T-helper 9 cell (primary cell): ENCODE measurements at places on chromosomes 12 and 14.

- DNase-seq = no peak
These were observed 39.8 kb upstream of the PTGDR start for GRCh38 chr14:52227619-52228222.

DNA sequence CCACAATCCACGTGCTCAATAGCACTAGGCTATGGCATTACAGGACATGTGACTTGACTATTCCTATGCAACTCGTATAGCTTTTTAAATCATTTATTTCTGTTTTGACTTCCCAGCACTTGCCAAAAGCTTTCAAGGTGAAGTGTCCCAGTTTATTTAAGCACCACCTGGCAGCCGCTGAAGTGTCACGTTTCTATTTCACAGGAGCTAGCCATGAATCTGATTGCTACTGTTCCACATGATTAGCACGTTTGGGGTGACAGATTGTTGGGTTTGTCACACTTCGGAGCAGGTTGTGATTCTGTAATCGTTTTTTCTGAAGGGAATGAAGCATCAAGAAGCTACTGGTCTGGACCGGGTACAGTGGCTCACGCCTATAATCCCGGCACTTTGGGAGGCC lies 39.9 kb upstream of the BICDL1 start:
- DNase-seq = no peak

DNA sequence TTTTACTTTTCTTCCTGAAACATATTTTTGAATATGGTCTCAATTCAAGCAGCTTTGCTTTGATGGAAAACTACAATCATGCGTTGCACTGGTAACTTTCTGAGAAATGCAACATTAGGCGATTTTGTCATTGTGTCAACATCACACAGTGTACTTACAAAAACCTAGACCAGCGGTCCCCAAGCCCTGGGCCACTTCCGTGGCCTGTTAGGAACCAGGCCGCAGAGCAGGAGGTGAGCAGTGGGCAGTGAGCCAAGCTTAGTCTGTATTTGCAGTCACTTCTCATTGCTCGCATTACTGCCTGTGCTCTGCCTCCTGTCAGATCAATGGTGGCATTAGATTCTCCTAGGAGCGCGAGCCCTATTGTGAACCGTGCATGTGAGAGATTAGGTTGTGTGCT lies 163.7 kb upstream of the NOVA1 start:
- DNase-seq = no peak

GRCh38 chr12:132124766-132125425 lies 19.2 kb downstream of the DDX51 start:
- DNase-seq = no peak

DNA sequence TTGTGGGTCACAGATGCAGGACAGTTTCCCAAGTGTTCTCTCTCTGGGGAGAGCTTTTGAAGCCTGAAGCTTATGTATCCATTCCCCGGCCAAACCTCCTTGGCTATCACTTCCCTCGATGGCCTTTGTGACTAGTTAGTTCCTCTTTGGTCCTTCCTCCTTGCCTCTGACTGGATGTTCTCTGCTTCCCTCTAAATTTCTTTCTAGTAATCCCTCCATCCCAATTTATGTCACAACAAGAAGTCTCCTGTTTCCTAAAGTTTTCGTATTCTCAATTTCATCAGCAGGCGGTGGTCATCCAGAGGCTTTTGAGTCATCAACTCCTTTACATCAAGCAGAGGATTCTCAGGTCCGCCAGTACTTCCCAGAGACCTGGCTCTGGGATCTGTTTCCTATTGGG lies 27.5 kb downstream of the A2ML1 start:
- DNase-seq = no peak
